CD4-positive, CD25-positive, alpha-beta regulatory T cell (primary cell): ENCODE measurements at places on chromosomes 12 and 14. TPM values are rescaled to one million over a fixed set of nuclear protein-coding genes. Genes with fewer than 3 reads are reported as not detected.

GRCh38 chr14:52455291-52456088 is 96.8 kb downstream of the TXNDC16 start:
- H3K27me3 ChIP-seq = no peaks in the 10 kb centered on the region
- H3K4me3 ChIP-seq = no peak overlapping the region
- no peaks in the 10 kb centered on the region for H3K4me1 ChIP-seq
- DNase-seq = no peak
- peaks cover 13% of the 10 kb centered on the region for H3K36me3 ChIP-seq
- no peak overlapping the region for H3K27ac ChIP-seq

Gene SERPINA3
- not detected for total RNA-seq

Gene PDZRN4
- not detected for total RNA-seq

GRCh38 chr12:6888360-6888759 is 15.3 kb upstream of the SPSB2 start:
- H3K27me3 ChIP-seq = no peaks in the 10 kb centered on the region
- no peak for DNase-seq
- H3K36me3 ChIP-seq = peaks cover 6% of the 10 kb centered on the region
- H3K4me1 ChIP-seq = peaks cover 12% of the 10 kb centered on the region
- H3K27ac ChIP-seq = no peak overlapping the region

Gene SIX4
- total RNA-seq = not detected

Gene AICDA
- not detected for total RNA-seq
